CD4-positive, alpha-beta T cell treated with Interleukin-17A for 1 hour (primary cell): ENCODE measurements at places on chromosomes 12 and 14.

DNA sequence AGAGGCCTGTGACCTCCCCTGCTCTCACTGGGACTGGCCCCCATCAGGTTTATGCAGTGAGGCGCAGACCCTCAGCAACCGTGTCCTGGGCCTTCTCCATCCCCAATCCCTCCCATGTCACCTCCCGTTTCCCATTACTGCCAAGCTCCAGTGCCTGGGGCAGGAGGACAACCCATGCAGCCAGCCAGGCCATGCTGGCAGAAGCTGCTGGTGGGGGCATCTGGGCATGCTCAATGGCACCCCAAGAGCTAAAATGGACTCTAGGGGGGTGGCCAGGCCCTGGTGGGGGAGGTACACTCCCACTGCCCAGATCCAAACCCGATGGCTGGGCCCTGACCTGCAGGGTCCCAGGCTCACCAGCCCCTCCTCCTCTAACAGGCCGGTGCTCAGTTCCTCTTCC is 20.5 kb upstream of the GPR132 start:
- no peak for DNase-seq

- DNase-seq: no peak
Observed at GRCh38 chr12:130876297-130876696, 4.4 kb downstream of the RAN start.

DNA sequence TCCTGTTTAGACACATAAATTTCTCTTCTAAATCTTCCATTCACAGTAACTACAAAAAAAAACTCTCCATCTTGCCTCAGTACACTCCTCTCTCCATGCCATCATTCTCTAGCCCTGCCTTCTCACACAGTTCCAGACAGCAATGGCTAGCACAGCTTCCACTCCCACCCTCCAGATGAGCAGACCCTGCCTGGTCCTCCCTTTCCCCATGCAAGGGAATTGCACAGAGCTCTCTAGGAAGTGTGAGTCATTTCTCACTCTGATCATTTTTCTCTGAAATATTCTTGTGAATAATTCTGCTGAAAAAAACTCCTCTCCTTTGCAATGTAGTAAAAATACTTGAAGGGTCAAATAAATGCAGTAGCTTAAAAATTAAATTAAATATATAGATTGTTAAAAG is 170.6 kb downstream of the BMP4 start:
- DNase-seq: no peak

DNA sequence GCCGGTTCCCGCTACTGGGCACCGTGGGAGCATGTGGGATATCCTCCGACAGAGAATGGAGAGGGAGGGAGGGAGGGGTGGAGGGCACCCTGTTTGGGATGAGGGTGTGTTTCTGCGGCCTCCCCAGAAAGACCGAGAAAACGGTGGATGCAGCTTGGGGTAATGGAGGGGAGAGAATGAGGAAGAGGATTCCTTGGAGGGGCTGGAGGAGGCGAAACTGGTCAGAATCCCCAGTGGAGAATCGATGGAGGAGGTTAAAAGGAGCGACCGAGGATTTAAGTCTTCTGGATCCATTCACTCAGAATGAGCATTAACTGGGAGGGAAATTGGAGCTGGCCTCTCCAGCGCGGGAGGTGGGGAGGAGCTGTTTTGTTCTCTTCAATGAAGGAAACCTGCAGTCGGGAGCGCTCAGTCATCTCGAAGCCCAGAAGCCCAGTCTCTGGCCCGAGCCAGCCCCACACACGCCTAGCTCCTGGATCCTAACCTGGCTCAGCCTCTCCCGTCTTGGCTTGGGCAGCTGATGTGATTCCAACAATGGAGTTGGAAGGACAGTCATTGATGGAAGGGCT is 581 bp downstream of the ARG2 start:
- no peak for DNase-seq

- DNase-seq: no peak
Observed at GRCh38 chr12:41627476-41627875, 439.4 kb downstream of the PDZRN4 start.

DNA sequence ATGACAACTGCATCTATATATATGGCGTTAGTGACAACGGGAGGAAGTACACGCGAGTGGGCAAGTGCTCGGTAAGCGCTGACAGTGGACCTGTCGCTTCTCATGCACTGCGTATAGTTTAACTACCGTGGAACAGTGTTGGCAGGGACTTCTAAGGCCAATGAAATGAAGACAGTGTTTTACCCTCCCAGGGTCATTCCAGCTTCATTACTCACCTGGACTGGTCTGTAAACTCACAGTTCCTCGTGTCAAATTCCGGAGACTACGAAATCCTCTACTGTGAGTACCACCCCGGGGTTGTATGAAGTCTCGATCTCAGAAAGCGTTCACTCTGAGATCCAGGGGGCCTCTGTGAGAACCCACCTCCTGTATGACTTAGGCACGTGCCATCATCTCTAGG is 129.2 kb upstream of the EVL start:
- no peak for DNase-seq

- DNase-seq: no peak
Observed at GRCh38 chr12:3530548-3530947, 39.5 kb downstream of the PRMT8 start.

DNA sequence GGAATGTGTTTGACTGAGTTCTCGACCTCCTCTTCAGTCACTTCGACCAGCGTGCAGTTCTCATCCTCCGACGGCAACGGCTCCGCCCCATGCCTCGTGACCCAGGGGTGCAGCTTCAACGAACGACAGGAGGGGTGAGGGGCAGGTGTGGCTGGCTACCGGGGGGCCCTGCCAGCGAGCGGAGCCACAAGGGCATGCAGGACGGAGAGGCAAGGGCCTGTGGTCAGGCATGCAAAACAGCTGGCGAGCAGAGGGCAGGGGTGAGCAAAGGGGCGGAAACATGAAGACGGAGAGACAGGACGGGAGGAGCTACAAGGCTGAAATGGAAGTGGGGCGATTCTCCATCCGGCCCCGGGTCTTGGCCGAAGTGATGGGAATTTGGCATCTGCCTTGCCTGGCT is 38.7 kb downstream of the P2RX4 start:
- no peak for DNase-seq

DNA sequence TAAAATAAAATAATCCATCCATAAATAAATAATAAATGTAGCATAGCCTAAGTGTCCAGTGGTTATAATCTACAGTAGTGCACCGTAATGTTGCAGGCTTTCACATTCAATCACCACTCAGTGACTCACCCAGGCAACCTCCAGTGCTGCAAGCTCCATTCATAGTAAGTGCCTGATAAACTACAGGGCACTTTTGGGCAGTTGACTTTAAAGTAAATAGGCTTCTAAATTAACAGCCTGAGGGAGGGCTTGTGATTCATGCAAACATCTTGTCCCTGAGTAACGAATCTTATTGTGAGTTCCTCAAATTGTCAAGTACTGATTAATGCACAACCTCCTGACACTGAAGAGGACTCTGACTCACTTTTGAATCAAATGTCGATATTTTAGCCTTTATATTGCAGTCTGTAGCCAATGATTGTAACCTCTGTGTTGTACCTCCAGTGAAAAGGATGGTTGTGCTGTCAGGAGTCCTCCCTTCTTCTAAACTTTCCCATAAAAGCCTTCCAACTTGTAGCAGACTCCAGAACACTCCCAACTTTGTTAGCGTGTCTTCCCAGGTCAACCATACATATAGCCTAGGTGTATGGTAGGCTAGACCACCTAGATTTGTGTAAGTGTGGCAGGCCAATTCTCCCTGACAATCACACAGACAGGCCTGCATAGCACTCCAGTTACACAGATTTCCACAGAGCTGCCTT is 55.0 kb upstream of the BICD1 start:
- DNase-seq: no peak

DNA sequence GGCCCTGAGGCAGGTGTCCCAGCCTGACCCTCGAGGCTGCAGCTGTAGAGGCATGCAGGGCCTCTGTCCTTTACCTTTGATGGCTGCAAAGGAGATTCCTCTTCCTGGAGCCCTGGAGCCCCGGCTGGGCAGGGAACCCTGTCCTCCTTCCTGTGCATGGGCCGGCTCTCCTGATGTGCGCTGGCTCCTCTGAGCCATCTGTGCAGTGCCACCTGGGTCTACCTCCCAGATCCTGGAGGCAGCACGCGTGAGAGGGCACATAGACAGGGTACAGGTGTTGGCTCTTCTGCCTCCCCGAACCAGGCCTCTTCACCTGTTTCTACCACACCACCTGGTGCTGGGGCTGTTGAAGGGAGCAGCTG is 115.1 kb downstream of the BEGAIN start:
- DNase-seq: no peak

GRCh38 chr12:124248941-124249825 is 45.7 kb upstream of the RFLNA start:
- no peak for DNase-seq

DNA sequence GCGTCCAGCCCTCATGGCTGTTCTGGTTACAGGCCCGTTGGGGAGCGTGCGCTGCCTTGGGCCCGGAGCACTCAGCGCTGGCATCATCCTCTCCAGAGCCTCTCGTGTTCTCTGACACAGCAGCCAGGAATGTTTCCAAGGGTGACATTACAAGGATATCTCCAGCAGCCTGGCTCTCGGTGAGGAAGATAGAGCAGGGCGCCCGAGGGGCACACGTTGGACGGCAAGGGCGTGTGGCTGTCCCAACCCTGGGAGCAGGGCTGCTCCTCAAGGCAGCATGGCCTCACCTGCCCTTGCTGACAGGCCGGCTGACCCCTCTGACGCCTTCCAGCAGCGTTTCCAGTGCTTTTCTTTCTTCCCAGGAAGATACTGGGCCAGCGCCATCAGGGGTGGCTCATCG is 14.4 kb downstream of the LRCOL1 start:
- DNase-seq: no peak

GRCh38 chr14:104927432-104927816 is 2.7 kb downstream of the PLD4 start:
- DNase-seq: no peak

GRCh38 chr12:28390206-28390605 is 199.9 kb downstream of the CCDC91 start:
- DNase-seq: no peak

DNA sequence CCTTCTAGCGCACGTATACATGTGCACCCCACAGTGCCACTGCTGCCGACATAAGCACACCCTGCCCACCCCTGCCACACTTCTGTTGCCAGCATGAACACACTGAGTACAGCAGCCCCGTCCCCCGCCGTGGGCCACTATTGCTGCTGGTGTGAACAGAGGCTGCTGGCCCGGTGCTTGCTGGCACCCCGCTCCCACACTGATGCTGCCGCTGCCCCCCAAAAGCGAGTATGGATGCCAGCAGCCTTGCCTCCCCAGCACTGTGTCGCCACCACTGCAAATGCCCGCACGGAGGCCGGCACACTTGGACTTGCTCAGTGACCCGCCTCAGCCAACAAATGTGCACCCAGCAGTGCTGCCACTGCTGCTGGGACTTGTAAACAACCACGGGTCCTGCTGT is 872.4 kb upstream of the ATXN7L3B start:
- no peak for DNase-seq

GRCh38 chr14:61409782-61410181 is 88.4 kb downstream of the PRKCH start:
- no peak for DNase-seq
